HFFc6 (cell line): ENCODE measurements at places on chromosomes 6 and 20.

GRCh38 chr6:144143878-144144277 lies 6.4 kb upstream of the STX11 start:
- DNase-seq: no peak

- DNase-seq: no peak
Observed at GRCh38 chr6:33847078-33847477, 43.3 kb upstream of the MLN start.

DNA sequence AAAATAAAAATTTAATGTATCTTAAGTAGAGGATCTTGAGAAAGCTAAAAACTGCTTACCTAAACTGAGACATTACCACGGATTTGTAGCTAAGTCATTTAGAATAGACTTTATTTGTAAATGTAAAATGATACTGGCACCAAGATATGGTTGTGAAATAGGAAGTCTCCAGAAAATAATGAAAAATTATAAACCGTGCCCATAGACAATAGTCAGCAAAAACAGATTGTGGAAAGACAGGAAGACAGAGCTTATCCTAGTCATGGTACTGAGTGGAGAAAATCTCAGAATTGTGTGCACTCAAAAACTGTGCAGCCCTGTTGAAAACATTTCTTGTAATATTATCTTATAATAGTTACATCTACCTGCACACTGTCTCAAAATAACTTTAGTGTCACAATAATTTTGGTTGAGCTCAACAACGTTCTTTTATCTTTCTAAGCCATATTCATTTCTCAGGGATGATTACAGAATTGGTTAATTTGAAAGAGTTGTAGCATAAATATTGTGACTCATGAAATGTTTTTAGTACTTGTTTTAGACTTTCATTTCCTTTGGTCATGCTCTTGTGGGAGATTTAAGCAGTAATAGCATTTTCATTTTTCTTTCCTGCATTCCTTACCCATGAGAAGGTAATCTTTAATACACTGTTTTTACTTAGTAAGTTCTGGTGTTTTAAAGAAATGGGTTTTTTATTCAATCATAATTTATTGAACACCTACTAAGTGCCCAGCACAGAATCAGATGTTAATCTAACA lies 174.5 kb downstream of the SOX4 start:
- DNase-seq: peak; percentile 60

DNA sequence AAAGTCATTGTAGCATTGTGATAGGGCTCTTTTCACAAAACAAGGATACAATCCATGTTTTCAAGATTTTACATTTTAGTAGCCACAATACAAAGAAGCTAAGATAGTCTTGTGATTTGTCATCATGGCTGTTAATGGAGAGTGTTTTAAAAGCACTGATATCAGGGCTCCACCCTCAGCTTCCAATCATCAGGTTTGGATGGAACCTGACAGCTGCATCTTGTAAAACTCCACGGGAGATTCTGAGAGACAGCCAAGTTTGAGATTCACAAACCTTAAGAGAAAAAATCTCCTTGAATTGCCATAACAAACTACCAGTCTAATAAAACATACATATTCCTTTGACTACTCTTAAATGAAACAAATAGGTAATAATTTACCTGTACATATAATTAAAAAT lies 280.2 kb downstream of the ESR1 start:
- no peak for DNase-seq

DNA sequence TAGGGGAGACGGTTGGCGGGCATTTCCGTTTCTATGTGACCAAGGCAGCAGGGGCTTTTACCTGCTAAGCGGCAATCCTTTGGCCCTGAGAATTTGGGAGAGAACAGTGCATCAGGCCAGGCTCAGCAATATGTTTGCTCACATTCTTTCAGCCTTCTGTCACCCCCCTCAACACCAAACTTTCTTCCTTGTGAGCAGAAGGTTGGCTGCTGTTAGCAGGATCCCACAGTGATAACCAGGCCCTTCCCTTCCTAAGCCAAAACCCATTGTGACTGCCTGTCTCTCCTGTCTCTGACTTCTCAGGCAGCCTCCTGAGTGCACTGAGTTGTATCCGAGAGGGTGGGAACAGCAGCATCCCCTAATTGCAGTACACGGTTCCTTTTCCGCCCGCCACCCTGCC lies 43.7 kb downstream of the STK35 start:
- no peak for DNase-seq

GRCh38 chr20:48102076-48102787 lies 317.0 kb upstream of the SULF2 start:
- no peak for DNase-seq

DNA sequence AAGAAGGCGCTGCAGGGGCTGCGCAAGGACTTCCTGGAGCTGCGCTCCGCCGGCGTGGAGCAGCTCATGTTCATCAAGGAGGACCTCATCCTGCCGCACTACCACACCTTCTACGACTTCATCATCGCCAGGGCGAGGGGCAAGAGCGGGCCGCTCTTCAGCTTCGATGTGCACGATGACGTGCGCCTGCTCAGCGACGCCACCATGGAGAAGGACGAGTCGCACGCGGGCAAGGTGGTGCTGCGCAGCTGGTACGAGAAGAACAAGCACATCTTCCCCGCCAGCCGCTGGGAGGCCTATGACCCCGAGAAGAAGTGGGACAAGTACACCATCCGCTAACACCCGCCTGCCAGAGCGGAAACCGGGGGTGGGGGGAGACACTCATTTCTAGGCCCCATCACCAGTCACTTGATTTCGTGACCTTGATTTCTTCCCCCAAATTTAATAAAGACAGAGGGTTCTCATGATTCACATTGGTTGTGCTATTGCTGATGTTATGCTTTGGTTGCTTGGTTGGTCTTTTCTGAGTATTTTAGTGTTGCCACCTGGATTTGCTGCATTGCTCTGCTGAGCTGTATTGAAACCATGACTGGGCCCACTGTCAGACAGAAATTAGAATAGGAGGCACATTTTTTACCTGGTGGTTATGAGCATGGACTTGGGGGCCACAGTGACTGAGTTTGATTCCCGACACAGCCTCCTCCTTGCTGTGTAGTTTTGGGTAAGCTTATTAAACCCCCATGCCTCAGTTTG lies 1.5 kb downstream of the FAM50B start:
- DNase-seq: no peak

- no peak for DNase-seq
Observed at GRCh38 chr20:8524101-8525016, 392.3 kb downstream of the PLCB1 start.

DNA sequence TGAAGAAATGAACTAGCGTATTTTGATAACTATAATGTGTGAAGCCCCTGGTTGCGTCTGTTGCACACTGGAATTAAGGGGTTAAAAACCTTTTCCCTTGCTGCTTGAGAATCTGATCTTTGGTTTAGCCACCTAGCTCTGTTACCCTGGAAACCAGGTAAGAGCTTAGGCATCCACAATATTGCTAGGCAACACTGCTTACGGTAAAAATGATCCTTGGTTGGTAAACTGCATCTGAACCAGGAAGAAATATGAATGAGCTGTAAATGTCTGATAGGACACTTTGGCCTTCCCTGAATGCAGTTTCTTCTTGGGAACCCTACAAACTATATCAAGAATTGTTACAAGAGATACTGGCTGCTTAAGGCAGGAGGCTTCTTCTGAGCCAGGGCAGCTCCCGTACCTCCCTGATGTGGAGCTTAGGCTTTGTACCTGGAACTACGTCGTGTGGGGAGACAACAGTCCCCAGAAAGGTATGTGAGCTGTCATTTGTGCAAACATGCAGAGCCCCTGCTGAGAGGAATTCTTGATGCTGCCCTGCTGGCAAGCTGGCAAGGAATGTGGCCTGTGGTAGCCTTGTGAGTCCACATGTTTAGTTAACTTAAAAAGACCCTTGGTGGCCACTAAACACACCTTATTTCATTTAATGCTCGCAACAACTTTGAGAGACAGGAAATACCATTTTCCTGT lies 18.4 kb downstream of the UBE3D start:
- no peak for DNase-seq

GRCh38 chr20:13008761-13009681 lies at the start of gene SPTLC3:
SPTLC3 (plus strand) TSS chr20:13008972; CDS start chr20:13009268, 296 bp downstream.
- DNase-seq: no peak

GRCh38 chr6:2222275-2222842 lies 23.0 kb downstream of the GMDS start:
- DNase-seq: no peak

DNA sequence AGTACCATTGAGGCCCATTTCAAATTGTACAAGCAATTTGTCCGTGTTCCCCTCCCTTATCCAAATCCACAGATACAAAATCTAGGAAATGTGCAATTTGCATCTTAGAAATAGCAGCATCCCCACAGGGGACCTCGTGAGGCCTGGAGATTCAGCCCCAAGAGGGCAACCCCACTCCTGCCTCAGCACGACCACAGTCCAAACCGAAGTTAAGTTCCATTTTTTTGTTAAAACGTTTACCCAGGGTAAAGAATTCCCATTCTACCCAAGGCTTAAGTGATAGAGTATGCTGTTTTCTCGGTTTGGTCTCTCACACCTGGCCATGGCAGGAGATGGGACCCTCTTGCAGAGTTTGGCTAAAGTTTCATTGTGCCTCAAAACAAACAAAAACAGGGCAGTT lies 41.2 kb downstream of the PLCG1 start:
- no peak for DNase-seq

DNA sequence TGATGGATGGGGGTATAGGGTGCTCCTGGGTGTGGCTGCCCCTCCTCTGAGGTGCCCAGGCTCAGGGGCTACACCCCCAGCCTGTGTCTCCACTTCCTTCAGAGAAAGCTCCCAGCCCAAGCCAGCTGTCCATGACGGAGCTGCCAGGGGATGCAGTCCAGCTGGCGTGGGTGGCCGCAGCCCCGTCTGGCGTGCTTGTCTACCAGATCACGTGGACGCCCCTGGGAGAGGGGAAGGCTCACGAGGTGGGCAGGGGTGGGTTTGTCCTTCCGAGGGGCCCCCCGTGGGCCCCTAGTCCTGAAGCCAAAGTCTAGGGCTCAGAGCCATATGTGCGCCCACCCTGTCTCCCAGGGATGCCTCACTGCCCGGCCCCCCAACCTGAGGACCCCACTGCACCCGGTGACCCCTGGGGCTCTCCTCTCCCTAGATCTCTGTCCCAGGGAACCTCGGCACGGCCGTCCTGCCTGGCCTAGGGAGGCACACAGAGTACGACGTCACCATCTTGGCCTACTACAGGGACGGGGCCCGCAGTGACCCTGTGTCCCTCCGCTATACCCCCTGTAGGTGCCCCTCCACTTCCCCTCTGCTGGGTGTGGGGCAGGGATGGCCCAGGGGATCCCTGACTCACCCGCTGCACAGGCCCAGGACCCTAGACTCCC lies 19.8 kb downstream of the COL20A1 start:
- no peak for DNase-seq

GRCh38 chr6:137589067-137589848 lies 95.1 kb upstream of the OLIG3 start:
- DNase-seq: peak; percentile 21
